ENCODE measurements at places on chromosomes 7 and 10. TPM values are rescaled to one million over a fixed set of nuclear protein-coding genes. Genes with fewer than 3 reads are reported as not detected.

- DNase-seq = no peak
These were observed 118.3 kb downstream of the DIP2C start for GRCh38 chr10:571166-571565.

DNA sequence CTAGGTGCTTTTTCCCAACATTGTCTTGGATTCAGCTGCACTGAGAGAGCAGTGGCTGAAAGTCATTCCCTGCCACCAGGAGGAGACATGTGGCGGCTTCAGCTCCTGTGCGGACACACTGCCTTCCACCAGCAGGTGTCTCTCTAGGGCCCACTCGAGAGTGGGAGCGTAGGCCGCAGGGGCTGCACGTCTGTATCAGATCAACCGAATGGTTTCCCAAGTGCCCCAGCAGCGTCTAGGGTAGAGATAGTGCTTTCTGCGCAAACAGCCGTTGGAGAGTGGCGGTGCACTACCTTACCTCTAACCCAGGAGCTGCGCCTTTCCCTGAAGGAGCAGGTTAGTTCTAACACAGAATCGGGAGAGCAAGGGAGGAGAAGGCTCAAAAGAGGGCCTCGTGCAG, 31.7 kb downstream of the PAPOLB start:
- DNase-seq = peak; percentile 86

DNA sequence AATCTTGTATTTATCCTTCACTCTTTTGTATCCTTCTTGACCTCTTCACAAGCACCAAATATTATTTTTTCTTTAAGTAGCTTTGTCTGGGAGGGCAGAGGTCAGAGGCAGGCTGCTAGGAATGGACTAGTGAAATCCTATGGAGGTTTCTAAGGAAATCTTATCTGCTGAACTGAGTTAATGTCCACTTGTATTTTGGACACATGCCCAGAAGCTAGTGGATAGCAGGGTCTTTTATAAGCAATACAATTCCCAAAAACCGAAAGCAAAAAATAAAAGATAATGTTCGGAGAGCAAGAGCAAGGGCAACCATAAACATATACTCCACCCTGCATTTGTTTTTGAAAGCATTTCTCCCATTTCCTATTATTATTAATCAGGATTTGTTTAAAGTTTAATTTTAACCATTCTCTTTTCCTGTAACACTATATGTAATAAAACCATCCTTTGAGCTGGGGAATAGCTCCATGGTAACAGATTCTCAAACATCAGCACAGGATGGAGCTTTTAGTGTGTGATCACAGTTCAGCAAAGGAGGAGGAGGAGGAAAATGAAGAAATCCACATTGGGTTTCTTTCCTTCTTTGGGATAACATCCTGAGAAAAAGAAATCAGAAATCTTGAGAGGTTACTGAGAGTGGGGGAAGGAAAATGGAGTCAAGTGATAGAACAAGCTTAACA, 328.2 kb upstream of the LRRN3 start:
- no peak for DNase-seq

DNA sequence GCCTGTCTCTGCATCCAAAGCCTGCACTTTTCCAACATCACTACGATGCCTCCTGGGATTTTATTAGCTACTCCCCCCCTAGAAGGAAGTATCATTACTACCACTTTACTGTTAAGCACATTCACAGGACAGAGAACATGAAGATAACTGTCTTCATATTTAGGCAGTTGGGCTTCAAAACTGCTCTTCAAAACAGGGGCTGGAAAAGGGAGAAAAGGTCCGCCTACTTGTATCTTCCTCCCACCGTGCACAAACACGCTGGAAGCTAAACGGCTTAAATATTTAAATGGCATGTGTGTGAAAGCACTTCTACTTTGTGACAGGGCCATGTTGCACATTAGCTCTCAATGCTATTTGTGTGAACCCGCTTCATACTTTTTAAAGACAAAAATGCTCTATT, 999 bp downstream of the ITIH5 start:
- no peak for DNase-seq

- no peak for DNase-seq
These were observed 47.2 kb downstream of the MALSU1 start for GRCh38 chr7:23346316-23346715.

Gene PSD
- 449 TPM for total RNA-seq

DNA sequence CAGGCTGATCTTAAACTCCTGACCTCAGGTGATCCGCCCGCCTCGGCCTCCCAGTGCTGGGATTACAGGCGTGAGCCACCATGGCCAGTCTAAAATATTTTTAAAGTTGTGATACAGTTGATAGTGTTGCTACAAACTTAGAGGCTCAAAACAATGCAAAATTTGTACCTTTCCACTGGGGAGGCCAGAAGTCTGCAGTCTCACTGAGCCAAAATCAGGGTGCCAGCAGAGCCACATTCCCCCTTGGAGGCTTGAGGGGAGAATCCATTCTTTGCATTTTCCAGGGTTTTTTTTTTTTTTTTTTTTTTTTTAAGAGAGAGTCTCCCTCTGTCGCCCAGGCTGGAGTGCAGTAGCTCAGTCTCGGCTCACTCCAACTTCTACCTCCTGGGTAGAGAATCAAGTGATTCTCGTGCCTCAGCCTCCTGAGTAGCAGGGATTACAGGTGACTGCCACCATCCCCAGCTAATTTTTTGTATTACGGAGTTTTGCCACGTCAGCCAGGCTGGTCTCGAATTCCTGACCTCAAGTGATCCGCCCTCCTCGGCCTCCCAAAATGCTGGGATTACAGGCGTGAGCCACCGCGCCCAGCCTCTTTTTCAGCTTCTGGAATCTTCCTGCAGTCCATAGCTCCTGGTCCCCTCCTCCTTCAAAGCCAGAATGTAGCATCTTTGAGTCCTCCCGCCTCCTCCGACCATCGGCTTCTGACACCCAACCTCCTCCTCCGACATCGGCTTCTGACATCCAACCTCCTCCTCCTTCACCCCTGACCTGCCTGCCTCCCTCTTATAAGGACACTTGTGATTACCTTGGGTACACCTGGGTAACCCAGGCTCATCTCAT, 37.2 kb downstream of the KLRG2 start:
- DNase-seq = no peak

- no peak for DNase-seq
These were observed 211.3 kb downstream of the MBL2 start for GRCh38 chr10:52561322-52561721.

DNA sequence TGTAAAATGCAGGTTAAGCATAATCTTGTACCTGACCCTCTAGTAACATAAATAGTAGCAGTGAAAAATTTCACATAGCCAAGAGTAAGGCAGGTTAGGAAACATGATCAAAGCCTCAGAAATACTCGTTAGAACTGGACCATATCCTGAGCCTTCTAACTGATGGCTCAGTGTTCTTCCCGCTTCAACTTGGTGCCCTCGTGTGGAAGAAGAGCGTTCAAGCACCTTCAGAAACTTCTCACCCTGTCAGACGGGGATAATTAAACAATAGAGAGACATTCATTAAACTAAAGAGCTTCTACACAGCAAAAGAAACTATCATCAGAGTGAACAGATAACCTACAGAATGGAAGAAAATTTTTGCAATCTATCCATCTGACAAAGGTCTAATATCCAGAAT, 124.5 kb downstream of the MYOF start:
- no peak for DNase-seq

DNA sequence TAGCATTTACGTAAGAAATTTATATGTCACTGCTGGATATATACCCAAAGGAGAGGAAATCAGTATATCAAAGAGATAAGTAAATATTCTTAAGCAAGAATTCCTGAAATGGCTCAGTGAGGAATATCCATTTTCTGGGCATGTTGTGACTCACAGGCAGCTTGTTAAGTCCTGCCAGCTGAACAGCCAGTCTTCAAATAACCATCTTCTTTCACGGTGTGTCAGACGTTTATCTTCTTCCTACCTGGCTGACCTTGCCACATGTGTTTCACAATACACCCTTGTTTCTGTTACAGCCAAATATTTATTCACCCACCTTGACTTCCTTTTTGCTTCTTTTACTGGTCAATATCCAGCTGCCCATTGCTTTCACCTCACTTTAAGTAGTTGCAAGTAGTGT, 648.1 kb downstream of the ANKRD7 start:
- no peak for DNase-seq

DNA sequence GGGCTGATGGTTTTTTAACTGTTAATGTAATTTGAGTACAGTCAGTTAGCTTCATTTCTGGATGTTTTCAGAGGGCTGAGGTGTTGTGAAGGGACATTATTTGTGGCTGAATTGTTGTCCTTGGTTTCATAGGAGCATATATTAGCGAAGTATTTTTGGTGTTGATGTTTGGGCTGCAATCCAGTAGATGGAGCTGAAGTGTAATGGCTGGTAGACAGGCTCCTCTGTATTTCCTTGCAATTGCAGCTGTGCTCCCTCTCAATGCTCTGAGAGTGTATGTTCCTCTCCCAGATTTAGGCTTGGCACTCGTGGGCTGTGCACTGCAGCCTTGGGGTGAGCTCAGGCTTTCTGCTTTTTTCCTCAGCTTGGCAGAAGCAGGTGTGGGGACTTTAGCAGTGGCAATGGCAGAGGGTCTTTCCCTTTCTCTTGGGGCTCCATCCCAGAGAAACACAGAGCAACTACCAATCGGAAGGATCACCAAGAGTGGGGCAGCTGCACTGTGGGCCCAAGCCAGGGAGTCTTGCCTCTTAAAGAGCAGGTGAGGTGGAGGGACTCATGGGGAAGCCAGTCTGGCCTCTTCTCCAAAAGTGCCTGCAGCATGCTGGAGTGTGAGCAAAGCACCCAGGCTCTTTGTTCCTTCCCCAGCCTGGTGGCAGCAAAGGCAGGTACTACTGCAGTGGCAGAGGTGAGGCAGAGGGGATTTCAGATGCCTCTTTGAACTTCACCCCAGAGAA, 544.4 kb downstream of the SH2D4B start:
- no peak for DNase-seq

- DNase-seq = no peak
These were observed 87.5 kb downstream of the ANKRD7 start for GRCh38 chr7:118312051-118312450.

GRCh38 chr10:78520737-78521430, 487.2 kb downstream of the RPS24 start:
- DNase-seq = no peak

- no peak for DNase-seq
These were observed 227.8 kb downstream of the CELF2 start for GRCh38 chr10:11245510-11245909.

DNA sequence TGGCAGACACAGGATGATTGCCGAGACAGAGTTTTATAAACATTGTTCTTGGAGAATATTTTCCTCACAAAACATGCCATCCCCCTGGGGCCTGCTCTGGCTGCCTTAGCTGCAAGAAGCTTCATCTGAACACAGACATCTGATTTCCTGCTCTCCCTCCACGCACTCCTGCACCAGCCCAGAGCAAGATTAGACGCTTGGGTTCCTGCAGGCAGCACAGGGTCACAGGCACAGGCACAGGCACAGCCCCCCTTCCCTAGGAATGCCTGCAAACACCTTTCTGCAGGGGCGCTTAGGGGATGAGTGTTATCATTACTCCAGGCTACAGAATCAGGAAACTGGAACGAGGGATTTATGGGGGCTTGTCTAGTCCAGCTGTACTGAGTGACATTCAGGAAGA, 450.3 kb downstream of the GRID1 start:
- DNase-seq = no peak

DNA sequence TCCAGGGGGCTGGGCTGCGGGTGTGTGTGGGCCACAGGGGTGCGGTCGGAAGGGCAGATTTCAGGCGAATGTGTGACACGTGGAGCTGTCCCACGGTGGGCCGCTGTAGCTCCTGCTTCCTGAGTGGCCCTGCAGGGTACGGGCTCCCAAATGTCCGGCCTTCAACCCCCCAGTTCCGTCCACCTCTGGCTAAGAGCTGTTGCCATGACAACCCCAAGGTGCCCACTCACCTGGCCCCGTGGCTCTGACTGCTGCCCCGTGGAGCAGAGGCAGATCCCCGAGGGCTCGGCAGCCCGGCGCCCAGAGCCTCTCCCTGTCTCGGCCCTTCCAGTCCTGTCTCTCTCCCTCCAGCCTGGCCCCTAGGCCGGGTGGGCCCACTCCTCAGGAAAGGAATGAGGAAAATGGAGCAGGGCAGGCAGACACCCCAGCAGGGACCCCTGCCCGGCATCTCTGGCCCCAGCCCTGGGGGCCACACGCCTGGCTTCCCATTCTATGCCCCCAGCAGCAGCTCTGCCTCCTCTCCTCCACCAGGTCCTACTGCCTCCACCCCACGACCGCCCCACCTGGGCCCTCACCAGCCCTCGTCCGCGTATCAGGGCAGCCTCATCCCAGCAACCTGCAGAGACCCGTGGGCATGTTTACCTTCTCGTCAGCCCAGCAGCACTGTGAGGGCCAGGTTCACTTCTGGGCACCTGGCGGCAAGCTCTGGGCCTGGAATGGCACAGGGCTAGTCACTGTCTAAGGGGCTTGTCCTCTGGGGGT, 215.6 kb downstream of the ELFN1 start:
- DNase-seq = no peak

Gene SPDYE2B
- total RNA-seq = not detected

GRCh38 chr10:34737772-34738169, 77.3 kb downstream of the PARD3 start:
- DNase-seq = no peak

Gene OR13A1
- 0.16 TPM for total RNA-seq

- no peak for DNase-seq
These were observed 68.0 kb upstream of the KLF6 start for GRCh38 chr10:3853016-3853415.

Gene FGFBP3
- total RNA-seq = not detected

Gene SPDYE2
- not detected for total RNA-seq

- no peak for DNase-seq
These were observed 473.2 kb downstream of the REEP3 start for GRCh38 chr10:63994371-63994770.

Gene CDK5
- total RNA-seq = 7.1 TPM
